ENCODE measurements at places on chromosomes 4 and X.

GRCh38 chr4:84826681-84827080 is 139.8 kb downstream of the WDFY3 start:
- no peak for DNase-seq

GRCh38 chr4:53545273-53545672 is 46.0 kb downstream of the LNX1 start:
- peak; percentile 20 for DNase-seq

GRCh38 chr4:145760176-145760575 is 80.2 kb downstream of the C4orf51 start:
- no peak for DNase-seq

GRCh38 chr4:75180790-75181776 is 248.2 kb downstream of the PARM1 start:
- peak; percentile 15 for DNase-seq

DNA sequence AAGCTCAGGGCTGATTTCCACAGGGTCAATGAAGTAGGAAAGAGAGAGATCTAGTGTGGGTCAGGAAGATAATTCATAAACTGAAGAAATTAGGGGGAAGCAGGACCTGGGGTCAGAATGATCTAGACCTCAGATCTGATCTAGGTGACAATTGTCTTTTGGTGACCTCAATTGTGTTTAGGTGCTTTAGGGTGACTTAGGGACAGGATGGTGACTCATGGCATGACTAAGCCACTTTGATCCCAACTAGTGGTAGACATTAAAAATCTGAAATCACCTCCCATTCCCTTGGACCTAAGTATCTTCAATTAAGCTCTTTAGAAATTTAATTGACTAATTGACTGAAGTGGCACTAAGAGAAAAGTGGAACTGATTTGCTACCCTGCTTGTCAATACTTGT is 36.7 kb upstream of the GRXCR1 start:
- DNase-seq, result peak; percentile 15

GRCh38 chrX:51459125-51459524 is 37.3 kb downstream of the NUDT11 start:
- DNase-seq, result peak; percentile 44

GRCh38 chrX:9429767-9430166 is 35.1 kb upstream of the TBL1X start:
- DNase-seq, result no peak

- peak; percentile 48 for DNase-seq
These were observed 33.4 kb upstream of the SRD5A3 start for GRCh38 chr4:55312489-55313101.

DNA sequence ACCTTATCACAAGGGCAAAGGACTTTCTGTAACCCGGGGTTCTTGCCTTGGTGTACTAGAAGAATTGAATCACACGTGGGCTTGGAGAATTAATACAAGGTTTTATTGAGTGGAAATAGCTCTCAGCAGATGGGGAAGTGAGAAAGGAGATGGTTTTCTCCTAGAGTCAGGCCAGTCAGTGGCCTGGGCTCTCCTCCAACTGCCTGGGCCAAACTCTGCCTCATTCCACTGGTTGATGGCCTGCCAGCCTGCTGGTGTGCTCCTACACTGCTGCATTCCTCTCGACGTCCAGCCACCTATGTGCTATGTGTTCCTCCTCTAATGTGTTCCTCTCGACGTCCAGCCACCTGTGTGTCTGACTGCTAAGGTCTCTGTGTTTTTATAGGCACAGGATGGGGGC is 35.3 kb upstream of the SPIN2A start:
- no peak for DNase-seq

- DNase-seq, result peak; percentile 28
These were observed 5.1 kb upstream of the FAM184B start for GRCh38 chr4:17786567-17786966.

- DNase-seq, result no peak
These were observed 18.5 kb upstream of the UVSSA start for GRCh38 chr4:1328267-1329155.

DNA sequence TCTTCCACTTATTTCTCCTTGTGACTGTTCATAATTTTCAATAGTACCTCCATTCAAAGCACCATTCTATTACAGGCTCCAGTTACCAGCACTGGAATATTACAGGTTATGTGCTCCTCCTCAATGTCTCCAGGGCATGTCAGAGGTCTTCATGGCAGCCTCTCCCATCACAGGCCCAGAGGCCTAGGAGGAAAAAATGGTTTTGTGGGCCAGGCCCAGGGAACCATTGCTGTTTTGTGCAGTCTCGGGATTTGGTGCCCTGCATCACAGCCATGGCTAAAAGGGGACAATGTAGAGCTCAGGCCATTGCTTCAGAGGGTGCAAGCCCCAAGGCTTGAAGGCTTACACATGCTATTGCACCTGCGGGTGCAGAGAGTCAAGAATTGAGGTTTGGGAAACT is 7.2 kb upstream of the PNMA3 start:
- no peak for DNase-seq

DNA sequence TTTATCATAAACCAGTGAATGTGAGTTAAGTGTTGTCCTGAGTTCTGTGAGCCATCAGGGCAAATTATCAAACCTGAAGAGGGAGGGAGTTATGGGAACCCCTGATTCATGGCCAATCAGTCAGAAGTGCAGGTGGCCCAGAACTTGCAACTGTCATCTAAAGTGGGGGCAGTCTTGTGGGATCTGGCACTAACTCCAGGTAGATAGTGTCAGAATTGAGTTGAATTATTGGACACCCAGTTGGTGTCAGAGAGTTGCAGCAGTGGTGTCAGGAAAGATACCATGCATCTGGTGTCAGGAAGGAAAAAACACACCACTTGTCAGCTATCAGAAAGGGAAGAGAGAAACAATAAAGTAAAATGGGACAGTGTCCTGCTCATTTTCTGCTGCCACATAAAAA is 8.4 kb downstream of the CORIN start:
- no peak for DNase-seq

GRCh38 chr4:683982-684622 is 4.8 kb downstream of the SLC49A3 start:
- DNase-seq, result peak; percentile 51

DNA sequence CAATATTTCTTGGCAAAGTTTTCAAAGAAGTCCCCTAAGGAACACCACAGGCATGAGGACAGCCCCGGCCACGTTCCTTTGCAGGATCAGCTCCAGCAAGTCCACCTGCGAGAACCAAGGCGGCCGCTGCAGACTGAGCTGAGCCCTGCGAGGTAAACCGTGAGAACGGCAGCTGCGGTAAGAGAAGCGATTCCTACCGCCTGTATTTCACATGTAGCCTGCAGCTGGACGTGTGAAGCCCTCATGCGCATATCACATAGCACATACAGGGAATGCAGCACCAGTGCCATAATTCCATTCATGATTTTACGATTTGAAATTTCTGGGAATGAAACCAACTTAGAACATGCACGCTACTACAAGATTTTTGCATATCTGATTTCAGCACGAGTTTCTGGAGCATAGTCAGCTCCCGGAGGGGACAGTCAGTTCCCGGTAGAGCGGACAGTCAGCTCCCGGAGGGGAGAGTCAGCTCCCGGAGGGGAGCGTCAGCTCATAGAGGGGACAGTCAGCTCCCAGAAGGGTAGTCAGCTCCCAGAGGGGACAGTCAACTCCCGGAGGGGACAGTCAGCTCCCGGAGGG is 41.7 kb downstream of the FGFRL1 start:
- DNase-seq, result no peak

DNA sequence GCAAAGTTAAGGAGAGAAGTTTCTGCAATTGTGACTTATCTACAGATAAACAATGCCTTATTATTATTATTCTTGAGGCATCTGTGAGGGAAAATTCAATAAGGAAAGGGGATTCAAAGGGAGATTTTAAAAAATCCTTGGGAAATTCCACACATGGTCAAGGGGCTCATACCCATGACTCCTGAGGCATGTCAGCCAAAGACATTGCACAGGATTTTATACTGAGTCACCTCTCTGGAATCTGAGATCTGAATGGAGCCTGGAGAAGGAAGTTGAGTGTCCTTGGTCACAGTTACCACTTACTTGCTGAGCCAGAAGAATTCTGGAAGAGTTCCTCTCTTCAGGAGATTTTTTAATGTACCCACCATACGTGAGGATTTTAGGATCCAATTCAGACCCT is 14.4 kb upstream of the CXCL8 start:
- DNase-seq, result peak; percentile 98

DNA sequence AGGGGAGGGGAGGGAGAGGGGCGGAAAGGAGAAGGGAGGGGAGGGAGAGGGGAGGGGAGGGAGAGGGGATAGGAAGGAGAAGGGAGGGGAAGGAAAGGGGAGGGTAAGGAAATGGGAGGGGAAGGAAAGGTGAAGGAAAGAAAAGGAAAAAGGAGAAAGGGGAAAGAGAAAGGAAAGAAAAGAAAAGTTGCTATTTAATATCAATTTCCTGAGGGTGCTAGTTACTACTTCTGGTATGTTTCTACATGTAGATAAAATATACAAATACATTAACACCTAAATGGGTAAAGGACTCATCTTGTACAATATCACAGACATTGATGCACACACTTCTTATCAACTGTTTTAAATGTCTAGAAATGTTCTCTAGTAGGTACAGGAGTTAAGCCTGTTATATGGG is 22.6 kb downstream of the ANXA5 start:
- no peak for DNase-seq

GRCh38 chrX:17919896-17920446 is 58.9 kb upstream of the RAI2 start:
- no peak for DNase-seq

- no peak for DNase-seq
These were observed 337.6 kb upstream of the NR3C2 start for GRCh38 chr4:148779771-148780170.

All from kidney tubule cell (primary cell).